ENCODE measurements at places on chromosomes 13 and 19.

DNA sequence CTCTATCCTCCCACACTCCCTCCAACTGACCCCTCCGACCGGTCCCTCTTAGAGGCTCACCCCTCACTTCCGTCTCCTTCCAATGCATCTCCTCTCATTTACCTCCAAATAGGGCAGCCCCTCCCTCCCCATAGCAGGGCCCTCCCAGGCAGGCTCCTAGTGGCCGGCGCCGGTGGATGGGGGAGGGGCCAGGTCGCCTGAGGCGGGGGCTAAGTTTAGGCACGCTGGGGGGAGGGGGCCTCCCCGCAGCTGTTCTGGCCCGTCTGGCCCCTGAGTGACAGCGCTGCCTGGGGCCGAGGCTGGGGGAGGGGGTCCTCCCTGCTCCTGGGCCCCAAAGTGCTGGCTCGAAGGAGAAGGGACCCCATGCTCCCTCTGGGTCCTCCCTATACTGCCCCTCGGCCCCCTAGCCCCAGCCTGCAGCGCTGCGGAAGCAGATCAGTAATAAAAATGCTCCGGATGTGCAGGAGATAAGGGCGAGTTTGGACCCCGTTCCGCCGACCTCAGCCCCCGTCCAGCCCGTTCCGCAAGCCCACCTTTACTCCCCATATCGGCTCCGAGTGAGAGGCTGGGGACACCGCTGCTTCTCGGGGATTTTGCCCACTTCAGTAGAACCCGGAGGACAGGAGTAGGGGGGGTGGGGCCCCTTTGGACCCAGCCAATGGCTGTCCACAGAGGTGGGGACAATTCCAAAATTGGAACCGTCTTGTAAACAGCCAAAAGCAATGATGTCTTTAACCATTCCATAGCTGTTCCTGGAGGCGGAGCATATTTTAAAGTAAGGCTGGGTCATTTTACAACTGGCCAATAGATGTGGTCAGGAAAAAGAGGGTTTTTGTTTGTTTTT, 4.0 kb downstream of the RTN2 start:
- DNase-seq: peak; percentile 27

DNA sequence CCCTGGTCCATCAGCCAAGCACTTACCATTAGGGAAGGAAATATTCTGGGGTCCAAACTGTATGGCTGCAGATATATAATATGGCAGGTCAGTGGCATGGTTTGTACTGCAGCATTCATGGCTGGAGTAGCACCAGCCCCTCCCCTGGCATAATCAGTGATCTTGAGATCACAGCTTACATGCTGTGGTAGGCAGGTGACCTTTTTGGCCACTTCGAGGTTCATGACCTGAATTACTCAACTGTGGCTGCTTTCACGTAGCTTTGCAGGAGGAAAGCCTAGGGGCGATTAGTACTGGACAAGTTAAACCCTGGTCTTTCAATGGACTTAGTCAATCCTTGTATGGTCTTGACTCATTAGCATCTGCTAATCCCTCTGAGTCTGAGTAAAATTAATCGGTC, 169.8 kb downstream of the SPRY2 start:
- no peak for DNase-seq

- no peak for DNase-seq
Observed at GRCh38 chr19:3697671-3698385, 2.4 kb downstream of the PIP5K1C start.

- DNase-seq: peak; percentile 86
Observed at GRCh38 chr19:3398114-3398899, 31.9 kb downstream of the NFIC start.
